ENCODE measurements at places on chromosomes 12 and 14.

- no peak for DNase-seq
These were observed 143.1 kb upstream of the MYL2 start for GRCh38 chr12:111063295-111064026.

- peak; percentile 87 for DNase-seq
These were observed 23.1 kb downstream of the MGAT4C start for GRCh38 chr12:86233126-86233525.

DNA sequence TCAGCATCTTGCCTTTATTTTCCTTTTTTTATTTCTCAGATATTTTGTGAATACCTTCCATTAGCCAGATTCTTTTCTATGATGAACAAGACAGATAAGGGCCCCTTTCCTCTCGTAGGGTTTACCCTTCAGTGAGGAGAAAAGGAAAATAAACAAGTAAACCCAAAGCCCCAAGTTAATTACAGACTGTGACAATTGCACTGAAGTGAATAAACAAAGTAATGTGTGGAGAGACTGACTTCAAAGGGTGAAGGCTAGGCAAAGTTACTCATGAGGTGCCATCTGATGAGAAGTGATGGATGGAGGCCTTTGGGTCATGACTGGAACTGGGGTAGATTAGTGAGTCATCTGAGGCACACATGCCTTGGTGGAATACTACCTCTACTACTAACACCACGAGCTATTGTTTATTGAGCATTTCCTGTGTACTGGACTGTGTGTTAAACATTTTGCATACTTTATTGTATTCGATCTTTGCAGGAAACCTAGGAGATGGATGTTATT, 143.4 kb upstream of the PRICKLE1 start:
- DNase-seq, result no peak

DNA sequence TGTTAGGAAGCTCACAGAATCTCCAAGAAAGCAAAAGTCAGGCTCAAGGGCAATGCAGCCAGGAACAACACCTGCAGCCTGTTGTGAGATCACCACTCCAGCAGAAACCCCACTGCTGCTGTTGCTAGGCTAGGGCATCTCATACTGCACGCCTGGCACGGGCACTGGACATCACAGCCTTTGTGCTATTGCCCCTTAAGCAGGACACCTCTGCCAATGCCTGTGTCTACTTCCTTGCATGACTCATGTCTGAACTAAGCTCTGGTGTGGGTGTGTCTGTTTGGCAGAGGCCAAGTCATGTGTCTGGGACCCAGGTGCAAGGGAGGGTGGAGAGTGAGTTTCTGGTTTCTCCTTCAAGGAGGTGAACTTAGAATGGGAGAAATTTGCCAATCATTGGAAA, 10.0 kb upstream of the DDX47 start:
- no peak for DNase-seq

GRCh38 chr12:109052414-109053323, at the start of gene USP30:
USP30 (plus strand) TSS chr12:109052576; CDS start chr12:109052679, 103 bp downstream.
- peak; percentile 86 for DNase-seq

DNA sequence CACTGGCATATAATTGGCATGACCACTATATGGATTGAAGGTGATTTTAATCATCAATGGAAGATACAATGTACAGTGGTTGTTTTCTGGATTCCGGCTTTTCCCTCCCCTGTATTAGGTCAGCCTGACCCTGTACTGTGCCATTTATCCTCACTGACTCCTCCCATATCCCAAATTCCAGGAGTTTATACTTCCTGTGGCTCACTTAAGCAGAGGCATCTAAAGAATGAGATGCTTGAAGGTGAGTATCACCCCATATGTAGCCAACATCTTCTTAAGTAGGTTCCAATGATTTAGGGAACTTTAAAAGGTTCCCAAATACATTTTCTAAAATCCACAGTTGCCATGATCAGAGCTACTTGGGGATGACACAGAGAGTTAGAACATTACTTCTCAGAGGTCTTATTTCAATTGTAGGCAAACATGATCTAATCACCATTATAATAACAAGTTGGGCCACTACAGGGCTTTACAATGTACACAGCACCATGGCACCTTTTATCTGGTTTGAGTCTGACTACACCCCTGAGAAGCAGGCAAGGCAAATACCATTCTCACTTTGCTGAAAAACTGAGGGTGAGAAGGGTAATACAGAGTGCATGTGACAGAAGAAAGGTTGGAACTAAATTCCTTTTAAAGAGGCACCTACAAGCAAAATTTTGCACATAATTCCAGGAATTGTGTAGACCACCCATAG, 212.3 kb upstream of the GARIN6 start:
- no peak for DNase-seq

DNA sequence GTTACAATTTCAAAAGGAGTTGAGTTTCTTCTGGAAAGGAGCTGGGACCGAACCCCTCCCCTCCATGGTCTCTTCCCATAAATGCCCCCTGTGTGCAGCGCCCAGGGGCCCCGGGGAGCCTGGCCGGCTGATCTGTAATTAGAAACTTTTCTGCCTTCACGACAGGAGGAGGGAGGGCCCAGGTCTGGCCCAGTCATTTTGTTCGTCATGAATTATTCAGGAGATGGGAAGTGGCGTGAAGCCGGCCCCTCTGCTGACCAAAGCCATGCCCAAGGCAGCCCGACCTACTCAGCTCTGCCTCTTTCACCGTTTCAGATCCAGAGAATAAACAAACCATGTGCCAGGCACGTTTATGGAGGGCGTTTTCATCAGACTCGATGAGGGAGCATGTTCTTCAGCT, 33.3 kb upstream of the MSI1 start:
- DNase-seq, result no peak

DNA sequence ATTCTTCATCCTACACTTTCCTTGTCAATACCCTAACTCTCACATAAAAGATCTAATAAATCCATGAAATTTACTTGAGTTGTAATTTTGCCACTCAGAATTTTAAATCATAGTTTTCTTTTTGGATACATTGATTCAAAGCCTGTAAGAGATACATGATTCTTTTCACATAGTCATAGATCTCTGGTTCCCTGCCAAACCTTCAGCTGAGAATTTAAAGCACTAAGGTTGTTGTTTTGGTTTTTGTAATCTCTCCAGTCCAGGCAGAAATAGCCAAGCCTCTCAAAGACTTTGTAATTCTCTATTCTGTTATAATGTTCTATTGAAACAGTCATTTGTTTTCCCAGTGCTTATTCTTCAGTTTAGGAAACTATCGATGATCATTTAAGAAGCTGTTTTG, 273.9 kb downstream of the TRHDE start:
- DNase-seq, result no peak

GRCh38 chr14:54798465-54799124, 104.0 kb downstream of the GCH1 start:
- DNase-seq, result no peak

DNA sequence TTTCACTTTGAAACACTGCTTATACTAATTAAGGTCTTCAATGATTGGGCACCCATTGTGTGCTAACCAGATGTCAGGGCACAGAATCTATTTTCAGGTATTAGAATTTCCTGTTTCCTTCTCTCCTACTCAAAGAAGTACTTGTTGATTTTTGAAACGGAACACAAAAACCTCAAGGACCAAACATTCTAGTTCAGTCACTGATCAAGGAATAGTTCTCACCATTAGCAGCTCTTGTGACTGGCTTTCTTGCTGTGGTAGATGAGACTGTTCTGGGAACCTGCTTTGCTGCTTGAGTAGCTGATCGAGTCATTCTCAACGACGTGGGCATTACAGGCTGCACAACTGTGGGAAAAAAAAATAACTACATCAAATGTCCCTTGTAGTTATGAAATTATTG, 11.0 kb downstream of the DLGAP5 start:
- no peak for DNase-seq

- DNase-seq, result peak; percentile 64
These were observed 56.3 kb downstream of the SPTB start for GRCh38 chr14:64823305-64823861.

GRCh38 chr12:12011880-12012260, 58.9 kb upstream of the BCL2L14 start:
- DNase-seq, result no peak

DNA sequence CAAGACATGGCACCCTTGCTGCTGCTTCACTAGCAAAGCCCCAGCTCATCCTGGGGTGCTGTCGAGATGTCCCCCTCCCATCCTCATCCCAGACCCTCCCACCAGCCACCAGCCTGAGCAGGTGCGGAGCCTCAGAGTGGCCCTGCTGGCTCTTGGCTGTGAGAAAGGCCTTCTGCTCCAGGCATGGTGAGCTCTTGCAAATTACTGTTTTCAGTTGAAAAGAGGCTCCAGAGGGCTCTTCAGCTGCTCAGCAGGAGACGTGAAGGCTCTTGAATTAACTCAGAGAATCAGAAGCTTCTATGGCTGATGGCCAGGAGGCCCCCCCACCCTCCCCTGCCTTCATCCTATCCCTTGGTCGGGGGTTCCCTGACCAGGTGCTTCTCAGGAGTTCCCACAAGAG, 44.1 kb downstream of the WSCD2 start:
- DNase-seq, result peak; percentile 7

- DNase-seq, result peak; percentile 65
These were observed 160.8 kb upstream of the GZMB start for GRCh38 chr14:24794644-24795305.

GRCh38 chr14:21057803-21058675, at the start of gene RNASE8:
RNASE8 (plus strand) TSS chr14:21057822; CDS start chr14:21057893, 71 bp downstream.
- no peak for DNase-seq

GRCh38 chr12:34219046-34219770, 196.9 kb downstream of the ALG10 start:
- no peak for DNase-seq

- no peak for DNase-seq
These were observed 25.9 kb downstream of the SLC11A2 start for GRCh38 chr12:51000245-51000644.

GRCh38 chr12:4273652-4274395, at the start of gene CCND2:
CCND2 (plus strand) TSS chr12:4273762; CDS start chr12:4274041, 279 bp downstream.
- peak; percentile 50 for DNase-seq

- no peak for DNase-seq
These were observed 8.5 kb downstream of the COX14 start for GRCh38 chr12:50120521-50120920.

DNA sequence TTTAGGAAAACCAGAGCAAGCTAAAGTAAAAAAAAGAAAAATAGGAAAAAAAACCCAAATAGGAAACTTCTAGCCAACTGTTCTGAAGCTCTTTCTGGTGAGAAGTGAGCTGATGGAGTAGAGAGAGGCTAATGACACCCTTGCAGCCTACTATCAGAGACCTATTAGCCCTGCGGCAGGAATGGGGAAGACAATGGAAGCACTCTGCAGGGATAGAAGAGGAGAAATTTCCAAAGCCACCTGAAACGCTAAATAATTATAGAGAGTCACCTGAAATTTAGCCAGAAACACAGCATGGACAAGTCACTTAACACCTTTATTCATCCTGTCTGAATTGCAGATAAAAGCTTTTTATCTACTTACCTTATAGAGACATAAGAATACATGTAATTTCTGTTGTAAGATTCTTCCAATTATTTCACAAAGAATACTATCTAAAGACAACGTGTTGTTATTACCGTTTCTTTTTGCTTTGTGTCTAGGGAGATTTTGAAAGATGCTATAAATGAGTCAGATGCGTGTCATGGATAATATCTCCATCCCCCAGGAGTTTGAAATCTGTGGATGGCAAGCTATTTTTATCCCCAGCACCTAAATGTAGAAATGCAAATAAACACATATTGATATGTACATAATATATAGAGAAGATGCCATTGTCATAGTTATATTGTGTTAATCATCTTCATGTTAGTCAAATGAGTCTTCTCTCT, 138.6 kb downstream of the TPH2 start:
- peak; percentile 78 for DNase-seq

- DNase-seq, result no peak
These were observed 28.6 kb upstream of the PPM1H start for GRCh38 chr12:62963486-62964041.

- no peak for DNase-seq
These were observed 64.3 kb downstream of the C2CD5 start for GRCh38 chr12:22480016-22480415.

GRCh38 chr12:1530592-1531152, 63.7 kb downstream of the FBXL14 start:
- DNase-seq, result no peak

- no peak for DNase-seq
These were observed 47.8 kb upstream of the LTA4H start for GRCh38 chr12:96083020-96083719.

DNA sequence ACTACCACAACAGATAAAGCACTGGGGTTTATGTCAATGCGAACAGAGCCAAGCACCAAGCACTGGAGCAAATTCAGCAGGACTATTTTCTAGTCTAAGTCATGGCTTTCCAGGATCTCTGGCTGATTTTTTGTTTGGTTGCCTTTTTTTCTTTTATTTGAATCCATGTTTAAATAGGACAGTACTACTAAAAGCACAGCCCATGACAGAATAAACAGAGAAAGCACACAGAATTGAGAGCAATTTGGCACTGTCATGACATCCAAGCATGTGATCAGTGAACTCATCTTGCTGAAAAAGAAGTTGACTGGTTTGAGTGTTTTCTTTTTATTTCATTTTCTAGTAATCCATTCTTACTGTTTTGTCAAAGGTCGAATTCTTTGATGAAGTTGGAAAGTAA, 23.1 kb upstream of the RERG start:
- DNase-seq, result no peak

DNA sequence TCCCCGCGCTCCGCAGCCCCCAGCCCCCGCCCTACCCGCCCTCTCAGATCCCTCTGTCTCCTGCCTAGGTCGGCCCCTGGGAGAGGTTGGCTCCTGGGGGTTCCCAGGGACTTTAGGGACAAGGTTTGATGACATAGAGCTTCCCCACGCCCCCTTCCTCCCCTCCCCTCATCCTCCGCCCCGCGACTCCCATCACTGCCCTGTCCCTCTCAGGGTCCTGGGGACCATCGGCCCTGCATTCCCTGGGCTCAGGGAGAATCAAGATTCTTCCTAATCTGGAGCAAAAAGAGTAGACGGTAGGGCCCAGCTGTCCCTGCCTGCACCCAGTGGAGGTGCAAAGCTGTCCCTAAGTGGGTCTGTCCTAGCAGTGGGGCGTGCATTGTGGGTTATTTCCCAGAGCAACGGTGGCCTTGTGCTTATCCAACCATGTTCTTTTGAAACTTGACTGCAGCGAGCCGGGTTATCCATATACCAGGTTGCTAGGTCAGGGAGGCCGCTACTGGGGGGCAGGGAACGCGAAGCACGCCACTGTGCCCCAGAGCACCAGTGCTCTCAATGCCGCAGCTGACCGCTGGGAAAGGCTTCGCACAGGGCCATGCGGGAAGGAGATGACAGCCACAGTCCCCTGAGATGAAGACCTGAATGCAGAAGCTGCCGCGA, 124.4 kb upstream of the PRMT8 start:
- no peak for DNase-seq

DNA sequence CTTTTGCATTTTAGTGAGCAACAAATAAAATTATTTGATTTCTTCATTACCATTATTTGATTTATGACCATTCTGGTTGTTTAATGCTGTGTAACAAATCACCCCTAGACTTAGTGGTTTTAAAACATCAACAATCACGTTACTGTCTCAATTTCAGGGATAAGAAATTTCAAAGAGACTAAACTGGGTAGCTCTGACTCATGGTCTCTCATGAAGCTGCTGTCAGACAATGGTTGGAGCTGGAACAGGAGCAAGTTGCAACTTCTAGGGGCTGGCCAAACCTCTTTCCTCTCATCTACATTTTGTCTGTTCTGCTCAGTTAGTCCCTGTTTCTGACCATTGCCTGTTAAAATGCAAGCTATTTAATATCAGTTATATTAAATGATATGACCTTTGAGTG, 517.0 kb downstream of the KCNH5 start:
- no peak for DNase-seq

GRCh38 chr12:65162609-65163008, 6.8 kb upstream of the LEMD3 start:
- DNase-seq, result no peak
